ENCODE measurements at places on chromosomes 16 and 17. TPM values are rescaled to one million over a fixed set of nuclear protein-coding genes. Genes with fewer than 3 reads are reported as not detected.
A peak's percentile ranks its signal among the peaks of the same experiment; 100 is the strongest.

Gene PGAP3
- 10.1 TPM for total RNA-seq

DNA sequence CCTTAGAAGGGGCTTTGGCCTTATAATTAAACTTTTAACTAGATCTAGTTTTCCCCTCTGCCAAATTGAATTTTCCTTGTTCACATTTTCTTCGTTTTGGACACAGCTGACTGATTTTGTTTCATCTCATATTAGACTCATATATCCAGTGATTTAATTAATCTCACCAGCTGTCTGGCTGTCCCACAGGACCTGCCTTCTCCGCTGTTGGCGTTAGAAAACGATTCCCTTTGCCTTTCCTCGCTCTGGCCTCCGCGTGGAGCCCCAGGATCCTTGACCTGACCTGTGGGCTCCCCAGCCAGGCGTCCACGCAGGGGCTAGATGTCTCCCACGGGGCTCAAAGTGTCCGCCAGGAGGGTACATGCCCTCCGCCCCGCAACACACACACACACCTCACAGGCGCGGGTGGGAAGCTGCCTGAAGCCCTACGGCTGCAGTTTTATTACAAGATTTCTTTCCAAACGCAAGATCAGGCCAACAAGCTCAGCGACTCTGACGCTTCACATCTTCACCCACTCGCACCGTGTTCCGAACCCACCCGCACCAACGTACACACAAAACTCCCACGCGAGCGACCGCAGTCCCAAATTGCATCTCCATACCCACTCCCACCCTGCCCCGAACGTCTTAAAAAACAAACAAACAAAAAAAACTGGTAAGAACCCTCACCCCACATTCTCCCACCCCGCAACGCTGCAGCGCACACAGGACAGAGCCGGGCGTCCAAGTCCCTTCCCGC is 1.1 kb downstream of the RPRML start:
- DNase-seq: no peak

DNA sequence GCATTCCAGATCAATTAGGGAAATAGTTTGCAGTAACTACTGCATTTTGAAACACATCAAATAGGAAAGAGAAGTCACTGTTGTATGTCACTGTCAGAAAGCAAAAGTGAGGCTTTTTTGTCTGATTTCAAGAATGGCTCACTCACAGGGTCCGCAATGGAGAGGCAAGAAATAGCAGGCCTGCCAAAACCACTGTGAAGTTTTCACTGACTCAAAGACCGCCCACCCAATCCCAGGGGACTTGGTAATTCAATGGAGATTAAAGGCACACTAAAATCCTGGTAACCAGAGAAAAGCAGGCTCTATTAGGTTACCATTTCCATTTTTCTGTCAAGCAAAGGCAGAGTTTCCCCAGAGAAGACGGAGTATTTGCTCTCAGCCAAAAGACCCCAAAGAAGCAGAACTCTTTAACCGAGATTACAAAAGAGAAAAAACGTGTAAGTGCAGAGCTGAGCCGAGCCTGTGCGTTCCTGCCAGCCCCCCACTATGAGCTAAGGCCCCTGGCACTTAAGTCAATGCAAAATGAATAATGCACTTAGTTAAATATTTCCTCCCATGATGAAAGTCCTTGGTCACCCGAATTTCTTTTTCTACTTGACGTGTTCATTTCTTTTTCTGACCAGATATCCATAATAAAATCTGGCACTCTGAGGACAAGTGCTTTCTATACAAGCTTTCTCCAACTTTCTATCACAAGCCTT is 57.0 kb downstream of the FOXL1 start:
- no peak for DNase-seq

Gene GNGT2
- total RNA-seq: not detected

DNA sequence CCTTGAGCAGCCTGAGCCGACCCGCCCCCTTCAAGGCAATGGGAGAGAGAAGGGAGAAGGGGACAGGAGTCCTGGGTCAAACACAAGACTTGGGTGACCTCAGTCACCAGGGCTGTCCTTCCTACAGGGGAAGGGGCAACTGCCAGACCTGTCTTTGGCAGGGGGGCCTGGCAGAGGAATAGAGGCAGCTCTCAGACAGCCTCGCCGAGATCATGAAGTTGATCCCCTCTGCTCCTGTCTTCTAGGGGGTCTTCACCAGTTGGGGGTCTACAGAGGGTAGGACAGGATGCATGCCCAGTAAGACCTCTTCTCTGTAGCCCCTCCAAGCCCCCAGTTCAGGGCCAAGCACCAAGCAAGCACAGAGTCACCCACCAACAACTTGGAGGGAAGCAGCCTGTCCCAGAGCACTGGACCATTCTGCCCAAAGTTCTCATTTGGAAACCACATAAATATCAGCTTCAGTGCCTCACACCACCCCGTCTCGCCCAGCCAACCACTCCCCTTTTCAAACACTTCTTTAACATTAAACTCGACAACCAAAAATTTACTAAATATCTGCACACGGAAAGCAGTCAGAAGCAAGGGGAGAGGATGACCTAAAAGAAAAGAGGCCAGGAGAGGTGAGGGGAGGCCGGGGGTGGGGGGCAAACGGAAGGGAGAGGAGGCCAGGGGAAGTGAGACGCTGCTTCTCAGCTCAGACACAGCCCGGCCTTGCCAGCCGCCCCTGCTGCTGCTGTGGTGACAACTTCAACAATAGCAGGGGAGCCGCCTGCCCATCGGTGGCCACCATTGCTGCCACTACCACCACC is 7.7 kb downstream of the DOK4 start:
- DNase-seq: no peak

Gene PRSS27
- not detected for total RNA-seq

- DNase-seq: no peak
Measured at GRCh38 chr16:75593825-75594820, 27.9 kb downstream of the GABARAPL2 start.

GRCh38 chr17:63718988-63719387 is 19.1 kb upstream of the LIMD2 start:
- no peak for DNase-seq

Gene KRTAP4-4
- not detected for total RNA-seq

- DNase-seq: no peak
Measured at GRCh38 chr16:14205666-14206065, 134.5 kb downstream of the MRTFB start.

Gene BCL6B
- total RNA-seq: not detected

Gene CLDN7
- total RNA-seq: not detected

GRCh38 chr16:58628845-58629732 is 537 bp downstream of the CNOT1 start:
- DNase-seq: peak; percentile 50

DNA sequence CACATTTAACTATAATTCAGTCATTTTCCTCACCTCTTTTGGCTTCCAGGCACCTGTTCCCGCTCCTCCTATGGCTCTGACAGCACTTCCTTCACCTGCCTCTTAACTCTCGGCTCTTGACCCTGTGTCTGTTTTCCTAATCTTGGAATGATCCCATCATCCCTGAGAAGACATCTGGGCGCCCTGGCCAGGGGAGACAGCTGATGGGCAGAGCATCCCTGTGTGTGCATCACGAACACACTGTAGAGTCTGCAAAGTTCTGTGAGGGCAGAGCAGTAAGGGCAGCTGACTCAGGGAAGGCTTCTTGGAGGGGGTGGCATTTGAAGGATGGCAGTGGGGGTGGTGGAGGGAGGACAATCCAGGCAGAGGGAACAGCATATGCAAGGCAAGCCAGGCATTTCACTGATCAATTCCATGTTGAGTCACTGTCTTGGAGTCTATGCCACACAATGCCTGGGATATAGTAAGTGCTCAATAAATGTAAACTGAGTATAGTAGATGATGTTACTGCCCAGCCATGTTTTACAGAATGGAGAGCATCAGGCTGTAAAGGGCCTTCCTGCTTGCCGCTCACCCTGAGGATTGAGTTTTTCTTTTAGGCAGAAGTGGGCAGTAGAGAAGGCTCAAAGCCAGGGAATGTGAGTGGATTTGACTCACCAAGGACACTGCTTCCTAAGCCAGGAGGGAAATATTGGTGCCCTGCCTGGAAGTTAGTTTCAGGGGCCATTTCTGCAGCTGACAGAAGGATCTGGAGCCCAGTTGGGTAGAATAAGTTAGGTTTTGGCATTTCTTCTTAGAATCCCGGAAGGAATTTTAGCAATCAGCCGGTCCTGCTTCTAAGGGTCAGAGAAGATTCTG is 5.8 kb upstream of the RAB11FIP4 start:
- no peak for DNase-seq

GRCh38 chr17:8408371-8408770 is 10.7 kb upstream of the RNF222 start:
- no peak for DNase-seq

DNA sequence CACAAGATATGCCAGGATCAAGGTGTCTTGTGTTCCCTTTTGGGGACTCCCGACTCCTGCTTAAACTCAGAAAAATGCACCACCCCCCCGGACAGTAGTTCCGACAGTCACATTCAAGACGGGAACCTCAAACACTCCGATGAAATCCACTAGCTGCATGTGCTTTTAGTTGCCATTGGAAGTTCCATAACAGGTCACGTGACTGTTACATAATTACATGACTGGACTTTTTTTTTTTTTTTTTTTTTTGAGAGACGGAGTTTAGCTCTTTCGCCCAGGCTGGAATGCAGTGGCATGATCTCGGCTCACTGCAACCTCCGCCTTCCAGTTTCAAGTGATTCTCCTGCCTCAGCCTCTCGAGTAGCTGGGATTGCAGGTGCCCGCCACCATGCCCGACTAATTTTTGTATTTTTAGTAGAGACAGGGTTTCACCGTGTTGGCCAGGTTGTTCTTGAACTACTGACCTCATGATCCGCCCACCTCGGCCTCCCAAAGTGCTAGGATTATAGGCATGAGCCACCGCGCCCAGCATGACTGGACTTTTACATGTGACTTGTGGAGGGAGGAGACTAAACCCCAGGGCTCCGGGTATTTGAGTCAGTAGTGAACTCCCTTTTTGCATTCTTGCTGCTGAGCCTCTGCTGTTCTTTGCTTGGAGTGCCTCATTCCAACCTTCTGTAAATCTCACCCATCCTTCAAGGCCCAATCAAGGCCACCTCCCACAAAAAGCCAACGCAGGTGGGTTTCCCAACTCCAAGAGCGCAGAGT is 1.6 kb downstream of the SIRT7 start:
- DNase-seq: no peak

Gene RTN4RL1
- not detected for total RNA-seq

DNA sequence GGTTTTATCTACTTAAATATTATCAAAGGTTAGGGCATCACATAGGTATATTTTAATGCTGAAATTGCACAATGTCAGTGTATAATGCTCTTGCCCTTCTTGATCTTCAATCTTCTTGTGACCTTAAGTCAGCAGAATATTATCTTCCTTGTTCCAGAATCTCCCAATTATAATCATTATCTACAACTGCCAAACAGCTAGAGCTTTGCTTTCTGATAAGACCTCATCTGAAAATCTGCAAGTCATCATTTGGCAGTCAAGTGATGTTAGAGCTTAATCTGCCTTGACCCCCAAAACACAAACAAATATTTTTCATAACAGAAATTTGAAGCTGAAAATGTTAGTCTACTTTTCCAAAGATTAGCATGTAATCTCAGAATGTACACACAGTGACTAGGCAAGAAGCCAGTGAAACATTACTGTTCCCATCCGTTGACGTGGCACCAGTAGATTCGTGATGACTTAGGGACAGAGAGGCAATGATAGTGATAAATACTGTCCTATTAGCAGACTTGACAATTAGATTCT is 19.8 kb downstream of the REXO5 start:
- no peak for DNase-seq

DNA sequence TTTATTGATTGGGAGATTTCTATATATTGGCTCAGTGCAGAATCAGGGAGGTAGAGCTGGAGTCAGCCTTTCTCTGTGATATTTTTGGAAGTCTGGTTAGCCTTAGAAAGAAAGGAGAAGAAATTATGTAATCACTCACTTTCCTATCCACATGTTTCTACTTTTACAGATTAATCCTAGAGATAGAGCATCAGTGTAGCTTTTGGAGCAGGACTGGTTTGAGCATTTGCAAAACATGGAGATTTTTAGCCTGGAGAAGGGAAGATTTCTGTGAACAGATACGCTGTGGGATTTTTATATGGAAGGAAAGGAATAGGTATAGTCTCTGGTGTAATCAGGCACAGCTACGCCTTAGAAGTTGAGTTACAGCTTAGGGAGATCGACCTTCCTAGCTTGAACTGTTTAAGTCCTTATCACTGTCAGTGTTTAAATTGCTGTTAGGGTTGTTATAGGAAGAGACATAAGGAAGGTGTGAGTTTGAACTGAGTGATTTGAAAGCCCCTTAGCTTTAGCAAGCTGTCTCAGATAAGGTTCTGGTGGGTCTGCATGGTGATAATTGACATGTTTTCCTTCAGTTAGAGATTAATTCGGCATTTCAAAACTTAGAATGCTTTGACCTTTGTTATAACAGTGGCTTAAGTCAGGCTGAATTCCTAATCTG is 20.5 kb downstream of the METTL9 start:
- no peak for DNase-seq

- DNase-seq: peak; percentile 18
Measured at GRCh38 chr17:10198509-10199249, at the start of gene GAS7. GAS7 (minus strand) TSS chr17:10198606.

Gene TEX14
- 0.13 TPM for total RNA-seq

Gene TSNAXIP1
- 0.03 TPM for total RNA-seq

Gene SNX20
- total RNA-seq: not detected

Gene ATXN1L
- total RNA-seq: 24.2 TPM

GRCh38 chr17:60303406-60304099 is 88.4 kb downstream of the USP32 start:
- no peak for DNase-seq

Gene KRTAP2-2
- not detected for total RNA-seq

DNA sequence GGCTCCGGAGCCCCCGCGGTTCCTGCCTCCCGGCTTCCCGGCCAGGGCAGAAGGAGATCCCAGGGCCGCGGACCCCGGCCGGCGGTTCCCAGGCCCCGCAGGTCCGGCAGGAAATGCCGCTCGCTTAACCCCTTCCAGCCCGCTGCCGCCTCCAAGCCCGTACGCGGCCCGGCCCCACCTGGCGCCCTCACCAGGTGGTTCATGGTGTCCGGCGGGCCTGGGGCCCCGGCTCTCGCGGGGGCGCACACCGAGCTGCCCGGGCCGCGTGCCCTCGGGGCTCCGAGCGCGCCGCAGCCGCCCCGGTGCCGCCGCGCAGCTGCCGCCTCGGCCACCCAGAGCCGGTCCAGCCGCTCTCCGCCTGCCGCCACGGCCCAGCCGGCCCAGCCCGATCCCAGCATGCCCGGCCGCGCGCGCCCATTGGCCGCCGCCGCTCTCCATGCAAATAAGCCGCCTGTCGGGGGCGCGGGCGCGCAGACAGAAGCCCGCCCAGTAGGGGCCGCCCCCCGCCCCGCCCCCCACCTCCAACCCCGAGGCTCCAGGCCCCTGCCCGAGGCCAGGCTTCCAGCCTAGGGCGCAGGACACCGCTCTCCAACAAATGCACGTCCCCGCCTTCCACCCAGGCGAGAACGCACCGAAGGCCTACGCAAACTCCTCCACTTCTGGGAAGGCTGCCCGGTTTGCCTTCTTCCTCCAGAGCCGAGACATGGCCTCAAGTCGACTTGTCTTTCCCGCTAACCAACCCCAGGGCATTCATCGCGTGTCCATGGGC is at the start of gene BCAR1:
Gene BCAR1 (minus strand): TSS at position 345 of the 769 bp plus-strand sequence. CDS start 142 bp downstream, at position 203.
- DNase-seq: peak; percentile 93
